CD4-positive, CD25-positive, alpha-beta regulatory T cell (primary cell): ENCODE measurements at places on chromosomes 1 and 21.

DNA sequence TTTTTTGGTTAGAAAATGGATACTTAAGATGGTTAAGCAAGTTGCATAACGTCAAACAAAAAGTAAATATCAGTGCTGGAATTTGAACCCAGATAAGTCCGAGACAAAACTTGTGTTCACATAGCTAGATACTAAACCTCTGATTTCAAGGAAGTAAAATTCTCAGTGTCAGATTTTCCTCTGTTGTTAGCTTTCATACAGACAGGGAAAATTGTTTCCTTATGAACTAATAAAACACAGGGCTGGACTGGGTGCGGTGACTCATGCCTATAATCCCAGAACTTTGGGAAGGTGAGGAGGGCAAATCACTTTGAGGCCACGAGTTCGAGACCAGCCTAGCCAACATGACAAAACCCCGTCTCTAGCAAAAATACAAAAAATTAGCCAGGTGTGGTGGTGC lies 51.3 kb downstream of the PCNX2 start:
- DNase-seq = no peak

DNA sequence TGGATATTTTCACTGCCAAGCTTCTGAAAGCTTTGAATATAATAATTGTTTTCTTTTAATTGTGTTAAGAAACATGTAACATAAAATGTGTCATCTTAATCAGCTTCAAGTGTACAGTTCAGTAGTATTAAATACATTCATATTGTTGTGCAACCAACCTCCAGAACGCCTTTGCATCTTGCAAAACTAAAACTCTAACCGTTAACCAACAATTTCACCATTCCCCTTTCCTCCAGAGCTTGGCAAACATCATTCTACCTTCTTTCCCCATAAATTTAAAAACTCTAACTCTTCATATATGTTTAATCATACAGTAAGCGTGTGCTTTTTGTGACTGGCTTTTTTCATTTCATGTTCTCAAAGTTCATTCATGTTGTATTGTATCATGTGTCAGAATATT lies 2.1 kb downstream of the MNDA start:
- no peak for DNase-seq

GRCh38 chr21:16865632-16866031 lies 647.2 kb upstream of the CXADR start:
- DNase-seq = no peak

GRCh38 chr1:58390091-58390490 lies 156.4 kb downstream of the OMA1 start:
- no peak for DNase-seq

DNA sequence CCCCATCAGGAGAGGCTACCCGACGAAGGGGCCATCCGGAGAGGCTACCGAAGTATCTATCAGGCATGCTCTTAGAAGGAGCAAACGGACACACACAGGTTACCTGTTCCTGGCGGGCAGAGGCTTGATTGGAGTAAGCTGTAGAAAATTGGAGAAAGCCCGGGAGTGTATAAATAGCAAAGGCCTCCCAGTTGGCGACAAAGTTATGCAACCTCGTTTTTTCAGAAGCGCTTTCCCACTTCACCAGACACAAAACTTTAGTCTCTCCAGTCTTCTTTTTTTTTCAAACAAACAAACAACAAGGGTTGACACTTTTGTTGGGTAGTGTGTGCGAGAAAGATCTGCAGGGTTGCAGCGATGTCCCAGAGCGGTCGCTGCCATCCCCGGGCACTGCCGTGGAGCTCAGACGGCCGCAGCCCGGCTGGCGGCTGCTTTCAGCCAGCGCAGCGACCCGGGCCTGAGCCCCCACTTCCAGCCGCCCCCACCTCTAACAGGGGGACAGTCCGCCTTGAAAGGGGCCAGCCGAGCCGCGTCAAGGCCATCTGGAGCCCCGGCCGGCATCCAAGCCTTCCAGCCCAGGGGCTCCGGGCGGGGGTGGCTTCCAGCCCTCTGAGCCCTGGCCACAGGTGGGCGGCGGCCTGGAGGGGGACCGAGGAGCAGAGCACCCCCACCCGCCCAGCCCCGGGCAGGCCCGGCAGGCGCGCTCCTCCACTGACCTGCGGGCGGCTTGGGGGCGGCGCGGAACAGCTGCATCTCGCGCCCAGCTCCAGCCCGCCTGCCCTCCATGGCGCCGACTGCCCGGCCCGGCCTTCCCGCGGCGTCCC lies 616 bp downstream of the MCOLN3 start:
- DNase-seq = no peak

GRCh38 chr21:34916446-34916845 lies 132.7 kb downstream of the RUNX1 start:
- DNase-seq = no peak

DNA sequence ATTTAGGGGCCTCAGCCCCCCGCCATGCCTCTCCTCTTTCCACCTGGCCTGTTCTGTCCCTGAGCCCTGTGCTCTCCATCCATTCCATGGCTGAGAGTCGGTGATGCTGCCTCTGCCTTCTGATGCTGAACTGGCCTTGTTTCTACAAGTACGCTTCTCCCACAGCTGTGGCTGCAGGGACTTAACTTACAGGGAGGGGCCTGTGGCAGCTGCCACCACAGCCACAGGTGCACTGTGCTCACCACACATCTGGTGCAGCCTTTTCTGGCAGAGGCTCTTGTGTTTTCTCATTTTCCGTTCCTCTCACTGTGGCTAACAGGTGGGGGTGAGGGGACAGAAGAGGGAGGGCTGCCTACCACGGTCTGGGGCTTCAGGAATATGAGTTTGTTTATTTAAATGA lies 4.2 kb downstream of the FMO1 start:
- DNase-seq = no peak

DNA sequence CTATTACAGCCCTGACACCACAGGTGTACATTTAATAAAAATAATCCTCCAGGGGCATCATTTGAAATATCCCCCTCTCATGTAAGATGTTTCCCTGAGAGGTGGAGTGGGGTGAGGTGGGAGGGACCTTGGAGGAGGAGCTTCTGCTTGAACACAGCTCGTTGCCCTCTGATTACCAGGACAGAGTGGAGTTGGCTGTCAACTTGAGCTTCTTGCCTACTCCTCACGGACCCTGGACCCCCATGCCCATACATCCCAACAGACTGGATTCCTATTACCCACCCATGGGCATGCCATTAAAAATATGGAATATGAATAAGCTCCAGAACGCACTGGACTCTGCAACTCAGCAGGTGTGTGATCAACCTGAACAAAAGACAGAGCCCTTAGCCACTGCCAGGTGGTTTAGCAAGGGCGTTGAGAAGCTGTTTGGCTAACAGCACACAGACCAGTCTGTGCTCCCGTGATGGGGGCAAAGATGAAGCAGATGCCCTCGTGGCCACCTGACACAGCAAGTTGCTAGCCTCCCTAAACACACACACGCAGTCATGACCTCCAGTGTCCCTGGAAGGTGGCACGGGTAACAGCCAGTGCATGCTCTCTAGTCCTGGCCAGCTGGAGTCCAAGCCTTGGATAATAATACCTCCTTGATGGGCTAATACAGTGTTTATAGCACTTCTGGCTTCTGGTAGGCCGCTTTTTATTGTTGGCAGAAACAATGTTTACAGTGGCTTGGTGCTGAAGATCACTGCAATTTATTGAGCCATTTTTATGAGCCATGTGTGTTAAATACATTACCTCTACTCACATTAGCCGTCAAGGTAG lies 155.0 kb downstream of the TOMM20 start:
- DNase-seq = no peak

GRCh38 chr1:24468685-24469316 lies 33.8 kb upstream of the RCAN3 start:
- no peak for DNase-seq

DNA sequence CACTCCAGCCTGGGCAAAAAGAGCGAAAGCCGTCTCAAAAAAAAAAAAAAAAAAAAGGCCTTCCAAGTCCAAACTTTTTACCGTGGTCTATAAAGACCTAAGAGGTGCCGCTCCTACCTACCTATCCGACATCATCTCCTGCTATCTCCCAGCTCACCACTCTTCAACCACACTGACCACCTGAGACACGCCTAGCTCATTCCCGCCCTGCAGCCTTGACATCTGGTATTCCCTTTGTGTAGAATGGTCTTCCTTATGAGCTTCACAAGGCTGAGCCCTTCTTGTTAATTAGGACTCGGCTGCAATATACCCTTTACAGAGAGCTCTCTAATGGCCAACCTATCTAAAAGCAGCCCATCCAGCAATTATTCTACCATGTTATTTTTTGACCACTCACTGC lies 680 bp downstream of the MAGOH start:
- DNase-seq = no peak

DNA sequence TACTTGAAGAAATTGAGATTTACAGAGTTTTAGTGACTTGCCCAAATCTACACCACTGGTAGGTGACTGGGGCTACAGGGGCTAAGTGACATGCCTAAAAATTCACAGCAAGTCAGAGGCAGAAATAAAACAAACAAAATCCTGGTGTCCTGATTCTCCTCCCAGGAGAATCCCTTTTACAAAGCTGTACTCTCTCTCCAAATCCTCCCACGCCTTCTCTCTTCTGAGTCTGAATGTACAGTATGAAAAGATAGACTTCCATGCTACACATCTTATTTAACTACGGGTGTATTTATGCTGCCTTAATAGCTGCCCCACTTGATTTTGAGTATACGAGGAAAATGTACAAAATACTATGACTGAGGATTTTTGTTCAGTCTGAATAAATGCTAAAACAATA lies 65.4 kb downstream of the SGIP1 start:
- DNase-seq = no peak

- DNase-seq = no peak
Observed at GRCh38 chr1:82329226-82329625, 528.5 kb downstream of the ADGRL2 start.

DNA sequence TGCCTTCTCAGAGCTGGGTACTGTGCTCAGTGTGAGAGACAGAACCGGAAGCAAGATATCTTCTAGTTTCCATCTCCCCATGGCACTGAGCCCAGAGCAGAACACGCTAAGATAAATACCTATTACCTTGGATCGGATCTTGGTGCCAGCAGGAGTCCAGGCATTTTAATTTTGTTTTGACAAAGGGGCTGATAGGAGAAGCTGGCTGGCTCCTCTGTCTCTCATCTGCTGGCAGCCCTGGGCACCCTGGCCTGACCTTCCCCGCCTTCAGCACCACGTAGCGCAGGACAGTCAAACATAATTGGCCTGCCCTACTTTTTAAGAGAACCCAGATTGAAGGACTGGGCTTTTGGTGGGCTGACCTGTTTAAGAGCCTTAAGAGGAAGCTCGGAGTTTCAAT lies 160.7 kb upstream of the KLHDC7A start:
- DNase-seq = no peak

- no peak for DNase-seq
Observed at GRCh38 chr1:21612057-21612456, 57.1 kb downstream of the RAP1GAP start.

GRCh38 chr1:179817056-179817455 lies 60.5 kb downstream of the TOR1AIP2 start:
- no peak for DNase-seq

DNA sequence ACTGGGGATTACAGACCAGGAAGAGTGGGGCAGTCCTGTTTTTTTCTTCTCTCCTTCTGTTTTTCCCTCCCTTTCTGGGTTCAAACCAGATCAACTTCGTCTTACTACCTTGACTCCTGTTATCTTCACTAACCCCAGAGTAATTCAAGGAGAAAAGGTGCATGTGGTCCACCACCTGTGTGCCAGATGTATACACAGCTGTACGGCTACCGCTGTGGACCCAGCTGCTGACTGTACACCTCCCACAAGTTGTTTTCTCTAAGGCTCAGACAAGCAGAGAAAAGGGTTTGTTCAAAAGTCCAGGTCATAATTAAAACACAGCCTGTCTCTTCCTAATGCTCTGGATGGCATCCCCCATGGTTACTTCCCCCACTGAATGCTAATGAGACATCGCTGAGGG lies 102.1 kb downstream of the LMX1A start:
- no peak for DNase-seq

DNA sequence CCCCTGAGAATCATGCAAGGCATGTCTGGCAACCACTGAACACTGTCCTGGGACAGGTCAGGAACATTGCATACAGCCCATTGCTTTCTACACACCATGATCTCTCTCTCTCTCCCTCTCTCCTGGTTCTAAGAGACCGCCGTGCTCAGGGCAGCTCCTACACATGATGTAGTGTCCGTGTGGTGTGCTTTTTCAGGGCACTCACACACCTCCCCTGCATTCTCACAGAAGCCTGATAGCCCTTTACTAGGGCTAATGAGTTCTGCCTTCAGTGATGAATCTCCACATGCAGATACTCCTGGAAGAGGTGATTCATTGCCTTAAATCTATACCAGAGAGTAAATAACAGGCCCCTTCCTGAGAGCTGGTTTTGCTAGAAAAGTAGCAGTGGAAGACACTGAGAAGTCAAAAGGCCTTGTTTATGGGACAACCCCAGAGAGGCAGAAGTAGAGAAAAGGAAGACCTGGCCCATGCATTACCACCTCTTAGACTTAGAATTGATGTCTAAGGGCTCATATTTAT lies 7.2 kb upstream of the OLFML2B start:
- DNase-seq = no peak

GRCh38 chr1:211501711-211502400 lies 9.9 kb upstream of the RD3 start:
- DNase-seq = no peak

- DNase-seq = no peak
Observed at GRCh38 chr1:160227034-160227433, 21.9 kb downstream of the PEA15 start.

DNA sequence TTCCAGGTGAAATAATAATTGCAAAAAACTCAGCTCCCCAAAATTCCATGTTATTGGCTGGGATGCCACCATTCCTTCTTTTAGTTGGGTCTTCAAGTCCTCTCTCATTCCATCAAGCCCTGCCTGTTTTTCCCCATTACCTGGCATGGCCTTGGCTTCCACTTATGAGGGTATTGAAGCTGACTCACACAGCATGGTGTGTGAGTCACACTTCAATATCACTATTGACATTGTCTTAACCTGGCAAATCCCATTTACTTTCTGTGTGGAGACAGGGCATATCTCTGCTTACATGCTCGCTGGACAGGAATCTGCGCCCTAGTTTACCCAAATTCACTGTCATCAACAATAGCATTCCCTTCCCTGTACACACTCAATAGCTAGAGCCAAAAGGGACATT lies 1806.8 kb downstream of the BRINP3 start:
- no peak for DNase-seq

- DNase-seq = no peak
Observed at GRCh38 chr1:239886266-239886665, 205.4 kb upstream of the FMN2 start.

GRCh38 chr1:45037456-45037855 lies 25.4 kb downstream of the UROD start:
- no peak for DNase-seq

- DNase-seq = no peak
Observed at GRCh38 chr1:201655243-201655642, 116.3 kb downstream of the NAV1 start.

GRCh38 chr1:31593136-31593665 lies 16.9 kb downstream of the TINAGL1 start:
- DNase-seq = no peak

DNA sequence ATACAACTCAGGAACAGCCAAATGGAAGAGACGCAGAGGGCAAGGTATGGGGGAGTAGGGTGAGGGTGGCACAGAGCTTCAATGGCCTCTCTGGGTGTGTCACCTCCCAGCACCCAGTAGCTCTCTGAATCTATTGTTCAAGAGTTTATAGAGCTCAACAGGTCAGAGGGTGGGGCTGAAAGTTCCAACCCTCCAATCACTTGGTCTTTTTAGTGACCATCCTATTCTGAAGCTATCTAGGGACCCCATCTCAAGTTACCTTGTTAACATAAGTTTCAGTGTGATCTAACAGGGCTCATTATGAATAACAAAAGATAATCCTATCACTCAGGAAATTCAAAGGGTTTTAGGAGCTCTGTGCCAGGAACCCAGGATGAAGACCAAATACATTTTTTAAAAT lies 31.2 kb upstream of the ZNF697 start:
- DNase-seq = no peak
